ENCODE measurements at places on chromosomes 3 and 15.

DNA sequence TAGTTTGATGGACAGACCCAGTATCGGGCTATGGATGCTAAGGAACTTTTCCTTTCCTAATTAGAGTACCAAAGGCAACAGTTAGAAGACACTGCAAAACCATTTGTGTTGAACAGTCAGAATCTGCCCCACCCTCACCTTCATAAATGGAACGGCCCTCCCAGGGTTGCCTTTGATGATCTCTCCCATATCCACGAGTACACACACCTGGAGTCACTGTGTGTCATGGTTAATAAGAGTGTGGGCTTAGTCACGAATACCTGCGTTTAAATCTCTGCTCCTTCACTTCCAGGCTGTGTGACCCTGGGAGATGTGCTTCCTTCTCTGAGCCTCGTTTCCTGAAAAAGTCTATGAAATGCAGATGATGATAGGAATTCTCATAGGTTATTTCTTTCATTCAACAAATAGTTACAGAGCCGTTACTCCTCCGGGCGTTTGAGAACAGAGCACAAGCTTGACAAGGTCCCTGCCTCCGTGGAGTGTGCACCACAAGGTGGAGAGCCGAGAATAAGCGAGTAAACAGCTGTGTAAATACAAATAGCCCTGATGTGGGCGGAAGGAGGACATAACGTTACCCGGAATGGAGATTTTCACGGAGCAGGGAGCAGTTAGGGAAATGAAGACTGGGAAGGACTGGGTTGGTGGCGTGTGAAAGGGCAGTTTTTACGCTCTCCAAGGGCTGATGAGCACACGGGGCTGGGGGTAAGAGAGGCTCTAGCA, 6.7 kb downstream of the SLC51A start:
- DNase-seq: no peak

- no peak for DNase-seq
These were observed 40.3 kb downstream of the CORO2B start for GRCh38 chr15:68618908-68619698.

DNA sequence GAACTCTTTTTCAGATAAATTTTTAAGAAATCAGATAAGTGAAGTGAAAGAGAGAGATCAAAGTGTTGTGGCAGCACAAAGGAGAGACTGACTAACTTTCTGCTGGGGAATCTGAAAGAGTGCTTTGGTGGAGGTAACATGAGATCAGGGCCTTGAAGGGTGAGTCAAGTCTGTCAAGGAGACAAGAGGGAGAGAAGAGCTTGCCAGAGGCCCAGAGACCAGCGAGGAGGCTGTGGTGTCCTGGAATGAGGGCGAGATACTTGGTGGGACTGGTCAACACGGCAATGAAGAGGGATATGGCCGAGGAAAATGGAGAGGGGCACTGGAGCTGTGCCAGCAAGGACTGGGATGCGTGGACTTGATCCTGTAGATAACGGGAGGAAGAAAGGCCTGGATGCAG, 4.6 kb downstream of the TADA3 start:
- DNase-seq: no peak

DNA sequence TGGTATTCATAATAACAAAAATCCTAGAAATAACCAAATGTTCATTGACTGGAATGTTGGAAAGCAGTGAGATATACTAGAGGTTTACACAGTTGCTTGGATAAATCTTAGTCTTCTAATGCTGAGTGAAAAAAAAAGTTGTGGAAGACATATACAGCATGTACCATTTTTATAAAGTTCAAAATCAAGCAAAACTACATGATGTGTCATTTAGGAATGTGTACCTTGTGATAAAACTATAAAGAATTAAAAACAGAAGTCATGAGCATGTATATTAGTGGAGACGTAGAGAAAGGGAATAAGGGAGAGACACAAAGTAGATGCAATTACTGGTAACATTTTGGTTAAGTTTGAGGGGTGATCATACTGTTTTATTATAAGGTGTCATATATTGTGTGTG, 45.2 kb downstream of the FBXL2 start:
- no peak for DNase-seq

DNA sequence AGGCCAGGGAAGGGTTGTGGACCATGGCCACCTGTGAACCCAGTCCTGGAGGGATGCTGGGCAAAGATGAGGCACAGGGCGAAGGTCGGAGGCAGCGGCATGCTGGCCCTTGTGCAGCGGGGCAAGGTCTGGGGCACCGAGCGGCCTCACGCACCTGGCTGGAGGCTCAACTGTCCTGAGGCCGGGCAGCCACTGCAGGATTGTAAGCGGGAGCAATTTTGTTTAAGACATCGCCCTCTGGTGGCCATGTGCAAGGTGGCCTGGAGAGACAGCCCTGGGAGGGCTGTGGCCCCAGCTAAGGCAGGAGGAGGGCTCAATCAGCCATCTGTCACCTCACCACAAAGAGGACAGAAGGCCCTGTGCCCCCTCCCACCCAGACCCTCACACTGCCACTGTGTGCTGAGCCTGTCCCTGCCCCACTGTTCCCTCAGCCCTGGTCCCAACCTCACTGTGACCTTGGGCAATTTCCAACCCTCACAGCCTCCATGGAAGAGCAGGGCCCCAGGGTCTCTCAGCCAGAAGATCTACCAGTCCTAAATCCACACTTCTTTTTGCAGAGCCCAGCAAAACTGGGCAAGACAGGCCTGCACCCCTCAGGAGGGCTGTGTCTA, 46.2 kb downstream of the TPRA1 start:
- DNase-seq: peak; percentile 49

DNA sequence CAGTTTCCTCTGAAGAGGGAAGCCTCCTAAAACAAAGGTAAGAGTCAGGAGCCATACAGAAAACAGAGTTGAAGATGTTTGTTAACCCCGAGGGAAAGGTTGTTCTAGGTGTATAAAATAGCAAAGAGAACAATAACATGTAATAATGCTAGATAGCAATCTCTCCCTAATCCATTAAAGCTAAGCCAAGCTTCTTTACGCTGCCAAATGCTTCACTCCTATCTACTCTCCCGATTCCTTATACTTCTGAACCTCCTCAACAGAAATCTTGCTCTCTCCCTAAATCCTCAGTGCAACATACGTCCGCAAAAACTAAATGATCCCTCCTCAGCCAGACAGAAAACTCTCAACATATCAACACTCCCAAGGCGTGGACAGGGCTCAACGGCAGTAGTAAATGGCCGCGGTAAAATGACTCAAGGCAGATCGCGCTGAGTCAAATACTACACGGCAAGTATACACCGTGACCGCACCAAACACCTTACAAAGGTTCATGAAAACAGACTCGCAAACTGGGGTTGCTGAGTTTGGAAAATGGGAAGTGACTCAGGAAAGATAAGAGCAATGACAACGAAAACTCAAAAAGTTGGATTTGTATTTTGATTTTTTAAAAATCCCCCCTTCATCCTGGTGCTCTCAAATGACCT, 682 bp downstream of the CLDND1 start:
- peak; percentile 45 for DNase-seq

DNA sequence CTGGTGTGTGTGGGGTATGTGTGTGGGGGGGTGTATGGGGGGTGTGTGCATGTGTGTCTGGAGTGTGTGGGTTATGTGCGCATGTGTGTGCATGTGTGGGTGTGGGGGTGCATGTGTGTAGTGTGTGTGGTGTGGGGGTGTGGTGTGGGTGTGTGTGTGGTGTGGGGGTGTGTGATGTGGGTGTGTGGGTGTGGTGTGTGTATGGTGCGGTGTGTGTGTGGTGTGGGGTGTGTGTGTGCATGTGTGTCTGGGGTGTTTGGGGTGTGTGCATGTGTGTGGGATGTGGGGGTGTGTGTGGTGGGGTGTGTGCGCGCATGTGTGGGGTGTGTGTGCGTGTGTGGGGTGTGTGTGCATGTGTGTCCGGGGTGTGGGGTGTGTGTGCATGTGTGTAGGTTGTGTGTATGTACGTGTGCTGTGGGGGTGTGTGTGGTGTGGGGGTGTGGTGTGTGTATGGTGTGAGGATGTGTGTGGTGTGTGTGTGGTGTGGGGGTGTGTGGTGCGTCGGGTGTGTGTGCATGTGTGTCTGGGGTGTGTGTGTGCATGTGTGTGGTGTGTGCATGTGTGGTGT, 6.2 kb upstream of the OCA2 start:
- DNase-seq: no peak

GRCh38 chr3:12438318-12438717, 46.0 kb upstream of the TSEN2 start:
- DNase-seq: no peak

- no peak for DNase-seq
These were observed 44.4 kb upstream of the PSMD6 start for GRCh38 chr3:64067506-64068346.

- DNase-seq: no peak
These were observed 96.7 kb downstream of the SV2B start for GRCh38 chr15:91196768-91197167.

DNA sequence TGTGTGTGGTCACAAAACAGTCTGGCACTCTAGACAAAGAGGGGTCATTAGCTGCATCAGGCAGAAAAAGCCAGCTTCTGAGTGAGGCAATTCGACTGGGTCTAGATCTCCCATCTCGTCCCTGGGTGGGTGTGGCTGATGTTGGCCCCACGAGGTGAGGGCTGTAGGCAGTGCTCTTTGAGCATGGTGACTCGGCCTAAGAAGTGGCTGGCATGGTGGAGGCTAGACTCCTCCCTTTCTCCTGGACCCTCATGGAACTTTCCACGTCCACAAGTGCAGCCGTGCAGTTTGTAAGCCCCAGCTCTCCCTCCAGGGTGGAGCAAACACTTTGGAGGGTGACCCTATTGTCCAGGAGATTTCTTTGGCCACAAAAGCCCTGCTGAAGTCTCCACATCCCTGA, 134.1 kb downstream of the OPA1 start:
- no peak for DNase-seq

DNA sequence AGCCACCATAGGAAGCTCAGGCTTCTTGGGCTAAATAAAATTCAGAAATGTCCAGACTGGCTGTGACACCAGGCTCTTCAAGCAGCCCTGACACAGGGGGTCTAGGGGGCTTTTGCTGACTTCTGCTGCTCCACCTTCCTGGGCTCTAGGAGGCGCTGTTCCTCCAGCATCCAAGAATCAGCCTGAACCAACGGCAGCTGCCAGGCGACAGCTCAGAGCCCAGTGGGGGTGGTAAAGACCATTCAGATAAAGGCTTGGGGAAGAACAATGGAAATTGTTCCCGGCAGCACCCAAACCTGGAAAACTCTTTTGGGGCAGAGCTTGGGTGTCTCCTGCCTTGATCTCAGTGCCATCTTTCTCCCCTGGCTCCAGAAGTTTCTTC, 21.6 kb upstream of the PSTPIP1 start:
- no peak for DNase-seq

GRCh38 chr3:72301779-72302178, 516.8 kb upstream of the PROK2 start:
- no peak for DNase-seq

- no peak for DNase-seq
These were observed 75.3 kb upstream of the ACP3 start for GRCh38 chr3:132241776-132242514.

DNA sequence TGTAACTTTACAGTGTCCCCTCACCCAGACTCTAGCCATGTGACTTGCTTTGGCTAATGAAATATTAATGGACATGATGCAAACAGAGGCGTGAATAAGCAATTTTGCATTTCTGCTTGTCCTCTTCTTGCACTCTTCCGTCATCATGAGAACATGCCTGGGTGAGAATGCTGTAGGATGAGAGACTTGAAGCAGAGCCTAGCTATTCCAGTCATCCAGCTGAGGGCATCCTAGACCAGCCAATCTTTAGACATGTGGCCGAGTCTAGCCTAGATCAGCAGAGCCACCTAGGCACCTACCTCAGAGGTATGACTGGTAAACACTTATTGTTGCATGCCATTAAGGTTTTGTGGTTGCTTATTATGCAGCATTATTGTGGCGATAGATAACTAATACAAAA, 450.5 kb upstream of the AZI2 start:
- no peak for DNase-seq

DNA sequence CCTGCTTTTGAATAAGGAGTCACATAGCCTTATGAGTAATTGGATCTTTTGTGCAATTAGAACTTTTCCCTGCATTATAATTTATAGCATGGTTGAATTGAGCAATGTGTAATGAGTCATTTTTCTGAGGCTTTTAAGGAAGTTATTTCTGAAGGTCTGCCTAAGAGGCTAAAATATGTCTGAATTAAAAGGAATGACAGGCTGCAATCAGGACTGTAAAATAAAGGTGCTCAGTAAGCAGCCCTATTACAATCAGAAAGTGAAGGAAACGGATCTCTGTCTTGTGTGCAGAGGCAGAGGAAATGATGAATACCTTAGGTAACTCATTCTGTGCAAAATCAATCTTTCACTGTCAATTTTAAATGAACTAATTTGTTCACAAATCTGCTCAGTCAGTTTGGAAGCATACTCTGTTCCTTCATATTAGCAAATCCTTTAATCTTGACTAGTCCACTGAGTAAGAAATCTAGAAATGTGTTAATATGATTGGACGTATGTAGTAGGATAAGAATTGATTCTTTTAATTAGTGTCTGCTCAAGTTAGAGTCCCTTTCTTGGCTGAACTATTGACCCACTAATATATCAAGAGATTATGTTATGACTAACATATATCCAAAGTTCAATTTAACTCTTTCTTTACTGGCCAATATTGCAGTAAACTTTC, 290.1 kb downstream of the ZIC1 start:
- no peak for DNase-seq

DNA sequence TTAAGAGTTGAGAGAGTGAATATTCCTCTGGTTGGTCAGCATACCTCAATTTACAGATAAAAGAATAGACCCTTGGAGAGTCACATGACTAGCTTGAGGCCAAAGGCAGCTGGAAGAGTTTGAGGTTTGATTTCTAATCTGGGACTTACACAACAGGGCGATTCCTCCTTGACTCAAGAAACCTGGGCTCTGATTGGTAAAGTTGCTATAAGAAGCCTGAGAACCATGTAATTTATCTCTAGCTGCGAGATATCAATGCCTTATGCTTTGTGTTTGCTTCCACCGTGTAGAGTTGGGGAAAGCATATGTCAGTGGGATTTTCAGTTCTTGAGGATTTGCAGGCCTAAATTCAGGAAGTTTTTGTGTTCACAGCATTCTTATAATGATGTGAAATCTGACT, 206.0 kb downstream of the KLHL25 start:
- no peak for DNase-seq

- no peak for DNase-seq
These were observed 34.5 kb downstream of the RETNLB start for GRCh38 chr3:108722724-108723123.

- DNase-seq: no peak
These were observed 43.5 kb downstream of the CFAP92 start for GRCh38 chr3:128950223-128950938.

DNA sequence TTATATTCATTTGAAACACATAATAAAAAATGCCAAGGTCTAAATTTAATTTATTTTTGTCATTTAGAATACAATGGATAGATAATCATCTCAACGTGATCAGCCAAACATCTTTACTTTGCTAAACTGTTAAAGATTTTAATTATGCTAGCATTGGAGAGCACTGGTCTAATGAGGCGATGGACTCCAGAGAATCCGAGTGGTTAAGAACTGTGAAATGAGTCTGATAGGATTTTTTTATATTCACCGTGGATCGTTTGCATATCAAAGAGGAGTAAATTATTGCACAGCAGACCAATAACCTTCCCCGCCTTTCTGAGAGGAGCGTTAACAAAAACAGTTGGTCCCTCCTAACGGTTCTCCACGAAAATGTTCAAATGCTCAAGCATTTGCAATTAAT, 540.8 kb downstream of the FOXP1 start:
- DNase-seq: no peak
